ENCODE measurements at places on chromosomes 11 and 22.
A peak's percentile ranks its signal among the peaks of the same experiment; 100 is the strongest.

- no peak for DNase-seq
These were observed 140.3 kb downstream of the RBFOX2 start for GRCh38 chr22:35888181-35888870.

GRCh38 chr22:44431256-44431655 is 66.8 kb downstream of the RTL6 start:
- DNase-seq: no peak

DNA sequence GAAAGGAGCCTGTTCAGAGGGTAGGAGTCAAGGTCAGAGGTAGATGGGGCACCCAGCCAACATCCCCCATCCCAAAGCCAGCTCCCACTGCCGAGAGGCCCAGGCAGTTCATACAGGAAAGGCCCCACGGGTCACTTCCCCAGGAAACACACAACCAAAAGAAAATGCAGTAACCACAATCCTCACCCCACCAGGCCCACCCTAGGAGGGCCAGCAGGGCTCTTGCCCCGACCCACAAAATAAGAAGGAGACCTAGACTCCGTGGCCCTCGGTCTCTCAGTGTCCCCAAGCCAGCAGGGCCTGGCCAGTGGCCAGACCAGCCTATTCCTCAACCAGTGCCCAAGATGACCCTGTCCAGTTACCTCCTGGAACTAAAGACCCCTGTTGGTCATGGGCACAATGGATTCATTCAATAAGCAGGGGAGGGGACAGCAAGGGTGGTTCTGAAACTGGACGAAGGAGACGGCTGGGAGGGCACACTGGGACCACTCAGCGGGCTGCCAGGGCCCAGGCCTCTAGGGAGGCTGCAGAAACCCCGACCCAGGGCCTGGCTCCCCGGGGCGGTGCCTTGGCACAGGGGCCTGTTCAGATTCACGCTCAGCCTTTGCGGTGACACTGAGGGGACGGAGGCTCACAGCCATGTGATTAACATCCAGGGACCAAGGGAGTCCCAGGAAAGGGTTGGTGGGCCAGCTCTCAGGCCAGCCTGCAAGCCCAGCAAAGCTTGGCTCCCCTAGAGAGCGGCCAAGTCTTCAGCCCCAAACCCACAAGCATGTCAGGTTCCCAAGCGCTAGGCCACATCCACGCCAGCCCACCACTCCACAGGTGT is 5.5 kb downstream of the RAB3IL1 start:
- DNase-seq: no peak

DNA sequence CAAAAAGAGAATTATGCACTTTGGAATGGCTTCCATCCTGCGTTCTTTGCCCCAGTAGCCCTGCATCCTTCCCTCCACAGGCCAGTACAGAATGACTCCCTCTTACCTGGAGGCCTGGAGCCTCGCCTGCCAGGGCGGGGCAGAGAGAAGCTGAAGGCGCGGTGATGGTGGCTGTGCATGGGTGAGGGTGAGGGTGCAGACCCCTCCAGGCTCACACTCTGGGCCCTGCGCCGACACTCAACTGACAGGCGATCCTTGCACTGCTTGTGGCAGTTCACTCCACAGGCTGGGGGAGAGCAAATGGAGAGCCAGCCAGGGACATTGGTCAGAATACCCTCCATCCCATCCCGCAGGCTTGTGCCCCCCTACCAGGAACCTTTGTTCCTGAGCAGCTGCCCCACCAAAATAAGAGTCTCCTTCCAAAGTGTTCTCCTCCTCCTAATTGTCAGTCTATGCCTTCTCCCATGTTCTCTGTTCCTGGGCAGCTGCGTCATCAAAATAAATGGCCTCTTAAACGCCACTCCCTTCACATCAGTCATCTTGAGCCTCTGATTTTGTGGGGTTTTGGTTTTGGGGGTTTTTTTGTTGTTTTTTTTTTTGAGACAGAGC is 5.9 kb upstream of the NRXN2 start:
- no peak for DNase-seq

DNA sequence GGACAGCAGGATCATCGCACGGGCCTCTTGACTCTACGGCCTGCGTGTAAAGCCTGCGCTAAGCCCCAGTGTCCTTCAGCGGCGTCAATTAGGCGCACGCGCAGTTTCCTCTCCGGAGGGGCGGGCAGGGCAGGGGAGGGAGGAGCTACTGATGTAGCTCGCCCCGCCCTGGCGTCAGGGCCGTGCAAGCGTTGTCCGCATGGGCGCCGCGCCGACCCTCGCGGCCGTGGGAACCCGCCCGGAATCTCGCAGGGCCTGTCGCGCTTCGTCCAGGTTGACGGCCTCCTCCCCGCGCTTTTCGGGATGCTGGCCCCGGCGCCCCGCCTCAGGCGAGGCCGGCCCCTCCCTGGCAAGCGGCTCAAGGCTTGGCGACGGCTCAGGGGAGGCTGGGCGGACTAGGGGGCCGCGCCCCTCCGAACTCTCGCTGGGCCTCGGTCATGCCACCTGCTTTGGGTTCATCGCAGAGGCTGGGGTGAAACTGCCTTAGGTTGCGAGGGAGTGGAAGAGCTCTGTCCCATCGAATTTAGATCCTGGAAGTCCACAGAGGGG is 61.1 kb downstream of the ST3GAL4 start:
- DNase-seq: peak; percentile 52

GRCh38 chr22:40654522-40655167 is 18.1 kb upstream of the MRTFA start:
- no peak for DNase-seq

DNA sequence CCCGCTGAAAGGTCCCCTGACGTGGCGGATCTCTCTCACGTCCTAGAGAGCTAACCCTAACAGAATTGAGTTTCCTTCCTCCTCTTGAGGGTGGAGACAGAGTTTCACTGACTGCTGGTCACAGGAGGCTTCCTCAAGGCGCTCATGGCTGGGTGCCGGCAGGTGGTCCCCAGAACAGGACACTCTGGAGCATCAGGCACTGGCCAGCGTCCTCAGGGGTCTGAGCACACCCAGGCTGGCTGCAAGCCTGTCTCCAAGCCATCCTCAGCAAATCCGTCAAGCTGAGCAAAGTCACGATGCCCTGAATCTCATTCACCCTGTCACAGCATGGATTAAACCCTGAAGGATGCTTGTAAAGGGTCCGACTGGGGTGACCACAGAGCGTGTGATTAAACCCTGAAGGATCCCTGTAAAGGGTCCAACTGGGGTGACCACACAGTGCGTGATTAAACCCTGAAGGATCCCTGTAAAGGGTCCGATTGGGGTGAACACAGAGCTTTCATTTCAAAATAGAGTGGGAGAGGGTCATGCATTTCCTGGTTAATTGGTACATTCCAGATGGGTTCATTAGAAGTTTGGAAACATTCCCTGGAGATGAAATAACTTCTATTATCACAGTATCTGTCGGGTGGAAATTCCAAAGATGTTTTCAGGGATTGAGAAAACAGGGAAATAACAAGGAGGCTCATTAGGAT is 473.0 kb downstream of the BRD1 start:
- DNase-seq: no peak

DNA sequence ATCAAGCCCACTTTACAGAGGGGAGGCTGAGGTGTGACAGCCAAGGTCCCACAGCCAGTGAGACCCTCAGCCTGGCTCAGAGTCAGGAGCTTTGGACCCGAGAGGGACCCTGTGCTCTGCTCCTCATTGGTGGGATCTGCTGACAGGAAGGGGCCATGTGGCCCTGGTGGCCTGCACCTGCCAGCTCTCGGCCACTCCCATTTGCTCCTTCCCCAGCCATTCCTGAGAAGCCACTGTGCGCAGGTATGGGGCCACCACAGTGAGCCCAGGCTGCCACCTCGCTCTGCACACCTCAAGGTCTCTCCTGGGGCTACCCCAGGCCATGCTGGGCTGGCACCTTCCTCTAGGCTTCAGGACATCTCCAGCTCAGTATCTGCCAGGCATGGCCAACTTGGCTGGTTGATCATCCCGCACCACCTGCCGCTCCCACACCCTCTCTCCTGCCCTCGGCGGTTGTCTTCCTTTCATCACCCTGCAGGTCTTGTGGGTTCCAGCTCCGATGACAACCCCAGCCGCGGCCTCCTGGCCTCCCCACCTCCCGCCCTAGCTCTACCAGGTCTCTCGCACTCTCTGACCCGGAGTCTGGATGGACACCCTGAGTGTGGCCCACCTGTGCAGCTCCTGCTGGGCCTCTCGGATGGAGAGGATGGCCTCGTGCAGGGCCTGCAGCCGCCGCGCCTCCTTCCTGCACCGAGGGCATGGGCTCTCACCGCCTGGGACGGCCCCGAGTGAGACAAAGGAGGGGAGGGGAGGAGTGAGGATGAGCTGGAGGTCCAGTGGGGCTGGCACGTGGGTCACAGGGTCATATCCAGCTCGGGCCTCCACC is 32.2 kb upstream of the CARS1 start:
- no peak for DNase-seq

DNA sequence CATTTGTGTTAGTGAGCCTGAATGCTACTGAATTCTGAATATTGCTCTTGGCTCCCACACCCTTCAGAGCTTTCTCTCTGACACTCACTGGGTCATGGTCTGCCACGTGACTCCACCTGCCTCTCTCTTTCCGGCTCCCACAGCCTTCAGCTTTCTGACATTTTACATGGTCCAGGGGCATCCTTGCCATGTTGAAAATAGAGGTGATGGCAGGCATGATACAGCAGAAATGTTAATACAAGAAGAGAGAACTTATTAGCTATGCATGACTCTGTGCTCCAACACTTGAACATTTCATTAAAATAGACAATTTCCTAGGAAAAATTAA is 90.3 kb upstream of the CLDN5 start:
- no peak for DNase-seq

- DNase-seq: no peak
These were observed 52.2 kb downstream of the PRDM10 start for GRCh38 chr11:129950101-129951091.

DNA sequence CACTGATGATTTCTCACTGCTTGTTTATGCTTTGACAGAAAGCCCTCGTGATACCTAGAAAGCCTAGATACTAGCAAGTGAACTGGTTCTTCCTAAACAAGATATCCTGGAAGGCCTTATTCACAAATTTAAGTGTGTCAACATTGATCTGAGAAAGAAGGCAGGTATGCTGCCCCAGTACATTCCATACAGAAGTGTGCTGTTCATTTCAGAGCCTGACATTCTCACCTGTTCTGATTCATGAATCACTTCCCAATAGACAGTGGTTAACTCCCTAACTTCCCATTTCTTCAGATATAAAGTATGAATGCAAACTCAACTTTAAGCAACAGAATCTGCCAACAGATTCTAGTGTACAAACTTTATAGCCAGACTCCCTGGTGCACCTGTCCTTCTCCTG is 15.5 kb upstream of the RASSF10 start:
- DNase-seq: no peak

GRCh38 chr11:112588252-112588694 is 327.6 kb upstream of the PLET1 start:
- DNase-seq: peak; percentile 76

- DNase-seq: peak; percentile 61
These were observed 69.1 kb downstream of the NAT10 start for GRCh38 chr11:34174412-34175041.

GRCh38 chr22:41908411-41909309 is 6.2 kb downstream of the SHISA8 start:
- DNase-seq: no peak

GRCh38 chr22:50027639-50028537 is 15.3 kb upstream of the IL17REL start:
- no peak for DNase-seq

DNA sequence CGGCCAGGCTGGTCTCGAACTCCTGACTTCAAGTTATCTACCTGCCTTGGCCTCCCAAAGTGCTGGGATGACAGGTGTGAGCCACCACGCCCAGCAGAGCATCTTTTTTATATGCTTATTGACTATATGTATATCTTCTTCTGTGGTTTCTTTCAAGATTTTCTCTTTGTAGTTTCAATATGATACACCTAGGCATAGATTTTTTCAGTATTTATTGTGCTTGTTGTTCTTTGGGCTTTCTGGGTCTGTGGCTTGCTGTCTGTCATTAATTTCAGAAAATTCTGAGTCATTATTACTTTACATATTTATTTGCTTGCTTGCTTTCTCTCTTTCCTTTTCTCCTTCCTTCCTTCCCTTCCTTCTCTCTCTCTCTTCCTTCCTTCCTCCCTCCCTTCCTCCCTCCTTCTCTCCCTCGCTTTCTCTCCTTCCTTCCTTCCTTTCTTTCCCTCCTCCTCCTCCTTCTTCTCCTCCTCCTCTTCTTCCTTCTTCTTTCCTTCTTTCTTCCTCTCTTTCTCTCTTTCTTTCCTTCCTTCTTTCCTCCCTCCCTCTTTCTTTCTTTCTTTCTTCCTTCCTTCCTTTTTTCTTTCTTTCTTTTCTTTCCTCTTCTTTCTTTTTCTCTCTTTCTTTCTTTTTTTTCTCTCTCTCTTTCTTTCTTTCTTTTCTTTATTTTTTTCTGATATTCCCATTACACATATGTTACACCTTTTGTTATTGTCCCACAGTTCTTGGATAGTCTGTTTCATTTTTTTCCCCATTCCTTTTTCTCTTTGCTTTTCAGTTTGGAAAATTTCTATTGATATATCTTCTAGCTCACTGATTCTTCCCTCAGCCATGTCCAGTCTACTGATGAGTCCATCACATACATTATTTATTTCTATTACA is 10.9 kb upstream of the DCHS1 start:
- DNase-seq: no peak

DNA sequence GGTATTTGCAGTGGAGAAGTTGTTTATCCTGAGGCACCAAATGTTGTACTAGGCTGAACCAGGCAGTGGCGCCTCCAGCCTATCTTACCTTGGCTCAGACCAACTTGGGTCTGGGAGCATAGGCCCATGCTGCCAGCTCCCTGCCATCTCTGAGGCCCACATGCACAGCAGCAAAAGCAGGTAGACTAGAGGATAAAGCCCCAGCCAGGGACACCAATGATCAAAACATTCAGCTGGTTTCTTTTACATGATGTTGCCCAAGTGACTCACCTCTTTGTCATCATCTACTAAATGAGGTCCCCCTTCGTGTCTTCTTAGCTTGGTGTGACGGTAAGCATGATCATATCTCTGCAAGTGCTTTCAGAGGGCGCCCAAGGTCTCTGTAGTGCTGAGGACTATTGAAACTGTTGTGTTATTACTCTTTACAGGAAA is 112.1 kb upstream of the DRD2 start:
- no peak for DNase-seq

- no peak for DNase-seq
These were observed 1330.6 kb downstream of the BRD1 start for GRCh38 chr22:48496987-48497650.

DNA sequence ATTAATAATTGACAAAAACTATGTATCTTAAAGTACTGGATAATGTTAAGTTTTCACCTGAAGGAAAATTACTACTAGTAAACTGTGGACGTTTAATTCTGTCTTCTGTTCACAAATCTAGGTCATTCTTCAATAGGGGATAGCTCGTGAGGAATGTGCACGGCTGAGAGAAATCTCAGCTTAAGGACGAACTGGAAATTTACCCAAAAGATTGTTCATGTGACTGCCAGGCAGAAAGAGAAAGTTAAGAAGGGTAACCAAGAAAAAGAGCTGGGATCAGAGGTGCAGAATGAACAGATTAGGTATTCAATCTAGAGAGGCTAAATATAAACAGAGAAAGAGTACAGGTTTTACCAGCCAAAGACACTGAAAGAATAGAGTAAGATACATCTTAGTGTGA is 245.3 kb downstream of the CASP12 start:
- DNase-seq: no peak

DNA sequence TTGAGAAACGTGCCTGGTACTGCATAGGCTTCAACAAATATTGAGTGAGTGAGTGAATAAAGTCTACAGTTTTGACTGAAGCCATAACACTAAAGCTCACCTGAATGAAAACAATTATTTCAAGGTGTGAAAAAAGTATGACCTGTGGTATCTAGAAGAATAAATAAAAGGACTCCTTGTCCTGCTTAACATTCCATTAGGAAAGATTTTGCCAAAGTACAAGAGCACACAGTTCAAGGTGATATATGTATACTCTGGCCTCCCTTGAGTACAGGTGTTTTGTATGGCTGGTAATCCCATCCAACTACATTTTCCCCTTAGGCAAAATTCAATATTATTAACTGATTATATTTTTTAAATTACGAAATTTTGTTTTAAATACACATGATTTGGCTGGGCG is 1.8 kb upstream of the CREBZF start:
- DNase-seq: no peak

Data from NCI-H187 (cell line).